ENCODE measurements at places on chromosomes 3 and 15.
A peak's percentile ranks its signal among the peaks of the same experiment; 100 is the strongest.

DNA sequence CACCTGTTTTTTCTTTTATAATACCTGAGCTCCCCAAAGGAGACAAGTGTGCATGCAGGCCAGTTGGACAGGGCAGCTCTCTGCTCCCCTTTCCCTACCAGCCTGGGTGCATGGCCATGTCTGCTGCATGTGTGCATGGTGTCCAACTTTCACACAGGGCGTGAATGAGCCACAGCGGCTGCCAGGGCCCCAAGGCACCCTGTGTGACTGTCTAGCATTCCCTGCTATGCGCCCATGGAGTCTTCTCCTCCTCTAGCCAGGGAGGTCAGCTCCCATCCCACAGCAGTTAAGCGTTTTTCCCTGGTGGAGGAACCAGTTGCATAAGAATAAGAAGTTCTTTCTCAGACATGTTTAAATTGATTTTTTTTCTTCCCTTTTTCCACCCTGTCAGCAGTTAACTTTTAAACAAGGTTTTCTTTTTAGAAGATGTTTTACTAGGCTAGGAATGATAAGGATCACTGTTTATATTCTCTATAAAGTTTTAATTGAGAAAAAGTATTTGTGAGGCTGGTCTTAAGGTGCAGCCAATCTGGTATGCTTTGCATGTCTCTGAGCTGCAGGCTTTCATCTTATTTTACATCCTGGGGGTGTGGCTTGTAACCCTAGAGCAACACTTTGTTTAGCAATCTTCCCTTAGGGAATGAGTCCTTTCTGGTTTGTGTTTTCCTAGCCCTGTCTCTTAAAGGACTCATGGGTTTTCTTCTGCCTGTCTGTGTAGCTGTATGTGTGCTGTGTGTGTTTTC lies 20.5 kb upstream of the OR5H1 start:
- no peak for DNase-seq

- no peak for DNase-seq
Measured at GRCh38 chr3:133208184-133208583, 170.0 kb downstream of the TMEM108 start.

GRCh38 chr3:176964661-176965060 lies 232.6 kb downstream of the TBL1XR1 start:
- DNase-seq: no peak

DNA sequence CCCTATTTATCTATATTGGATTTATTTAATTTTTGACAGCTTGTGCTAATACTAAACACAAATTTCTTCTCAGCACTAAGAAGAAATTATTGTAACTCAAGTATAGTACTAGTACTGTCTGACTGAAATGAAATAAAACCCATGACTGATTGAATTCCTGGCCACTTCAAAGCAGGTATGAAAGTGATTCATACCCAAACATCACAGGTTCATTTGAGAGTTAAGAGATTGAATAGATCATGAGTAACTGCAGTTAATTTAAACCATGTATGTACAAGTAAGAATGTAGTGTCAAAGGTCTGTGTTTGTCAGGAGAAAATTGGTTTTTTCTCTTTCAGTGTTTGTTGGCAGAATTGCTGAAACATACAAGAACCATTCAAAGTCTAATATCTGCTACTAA lies 332.0 kb upstream of the GRM7 start:
- DNase-seq: peak; percentile 34

DNA sequence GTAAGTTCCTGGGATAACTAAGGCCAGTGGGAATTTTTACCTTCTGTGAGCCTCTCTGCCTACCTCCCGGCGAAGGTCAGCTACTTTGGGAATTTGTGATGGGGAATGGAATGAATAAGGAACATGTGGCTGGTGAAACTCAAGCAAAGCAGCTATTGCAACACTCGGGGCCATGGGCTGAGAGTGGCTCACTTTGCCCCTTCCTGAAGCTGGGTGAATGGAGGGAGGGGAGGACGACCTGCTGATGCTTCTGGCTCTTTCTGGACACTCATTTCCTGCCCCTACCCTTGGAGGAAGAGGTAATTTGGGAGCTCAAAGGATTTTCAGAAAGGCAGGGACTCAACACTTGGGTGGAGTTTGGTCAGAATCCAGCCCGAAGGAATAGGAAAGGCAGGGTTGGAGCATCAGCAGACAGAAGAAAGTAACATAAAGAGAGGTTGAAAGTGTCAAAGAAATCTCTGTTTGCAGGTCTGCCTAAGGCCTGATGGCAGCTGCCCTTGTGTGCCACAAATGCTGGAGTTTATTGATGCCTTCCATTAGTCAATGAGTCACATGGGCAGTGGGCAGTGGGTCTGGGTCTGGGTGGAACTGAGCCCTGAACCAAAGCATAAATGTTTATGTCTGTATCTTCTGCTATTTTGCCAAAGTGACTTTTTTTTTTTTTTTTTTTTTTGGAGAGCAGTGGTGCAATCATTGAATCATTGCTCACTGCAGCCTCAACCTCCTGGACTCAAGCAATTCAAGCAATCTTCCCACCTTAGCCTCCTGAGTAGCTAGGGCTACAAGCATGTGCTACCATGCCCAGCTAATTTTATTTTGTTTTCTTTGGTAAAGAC lies 12.4 kb downstream of the LAMP3 start:
- DNase-seq: no peak

- peak; percentile 95 for DNase-seq
Measured at GRCh38 chr15:76987896-76988860, 6.7 kb upstream of the PSTPIP1 start.

DNA sequence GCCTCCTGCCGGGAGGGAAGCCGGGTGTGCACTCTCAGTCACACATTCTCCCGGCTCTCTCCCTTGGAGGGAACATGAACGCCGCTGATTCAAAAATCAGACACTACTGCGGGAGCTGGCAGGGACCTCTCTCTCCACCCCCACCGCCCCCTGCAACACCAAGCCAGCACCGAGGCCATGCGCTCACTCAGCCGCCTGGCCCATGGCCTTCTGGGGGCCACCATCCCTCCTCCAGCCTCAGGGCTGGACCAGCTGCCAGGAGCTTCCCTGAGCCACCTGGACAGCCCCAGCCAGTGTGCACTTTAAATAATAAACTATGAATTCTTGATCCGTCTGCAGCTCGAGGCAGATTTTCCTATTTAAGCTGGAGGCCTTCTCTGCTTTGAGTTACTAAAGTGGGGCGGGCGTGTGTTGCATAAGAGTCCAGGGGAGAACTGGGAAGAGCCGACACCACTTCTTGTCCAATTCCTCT lies 30.6 kb downstream of the ADAMTS17 start:
- DNase-seq: no peak

GRCh38 chr15:74138642-74139041 lies 8.3 kb downstream of the ISLR2 start:
- DNase-seq: no peak

- DNase-seq: no peak
Measured at GRCh38 chr3:79285871-79286270, 481.9 kb downstream of the ROBO1 start.
